CD4-positive, alpha-beta T cell (primary cell): ENCODE measurements at places on chromosomes 1 and 21. TPM values are rescaled to one million over a fixed set of nuclear protein-coding genes. Genes with fewer than 3 reads are reported as not detected.

- H3K4me1 ChIP-seq: peaks cover 6% of the 10 kb centered on the region
- no peaks in the 10 kb centered on the region for H3K36me3 ChIP-seq
- peaks cover 2% of the 10 kb centered on the region for H3K27me3 ChIP-seq
- no peak overlapping the region for H3K27ac ChIP-seq
These were observed 15.0 kb upstream of the ATP1B1 start for GRCh38 chr1:169091480-169091941.

DNA sequence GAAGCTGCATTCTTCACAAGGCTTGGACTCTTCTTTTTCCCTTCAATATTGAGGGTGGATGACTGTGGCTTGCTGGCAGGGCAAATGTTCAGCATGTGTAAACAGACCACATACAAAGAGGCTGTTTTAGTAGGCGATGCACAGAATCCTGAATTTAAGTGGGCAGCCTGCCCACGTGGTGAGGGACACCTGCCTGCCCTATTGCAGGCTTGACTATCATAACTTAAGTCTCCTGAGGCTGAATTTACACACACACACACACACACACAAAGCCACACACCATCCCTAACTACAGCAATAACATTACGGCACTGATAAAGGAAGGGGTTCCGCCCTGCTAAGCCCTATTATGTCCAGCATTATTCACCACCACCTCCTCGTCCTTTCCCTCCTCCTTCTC is 15.9 kb downstream of the SYT2 start:
- peaks cover 28% of the 10 kb centered on the region for H3K27me3 ChIP-seq
- DNase-seq: no peak
- no peaks in the 10 kb centered on the region for H3K36me3 ChIP-seq
- peaks cover 4% of the 10 kb centered on the region for H3K4me1 ChIP-seq

NBPF4 gene
- total RNA-seq: not detected

GRCh38 chr1:100543640-100544039 is 5.7 kb downstream of the GPR88 start:
- H3K4me1 ChIP-seq: peaks cover 10% of the 10 kb centered on the region
- H3K27me3 ChIP-seq: peaks cover 12% of the 10 kb centered on the region
- H3K27ac ChIP-seq: no peak overlapping the region
- H3K36me3 ChIP-seq: no peaks in the 10 kb centered on the region

SPATA45 gene
- total RNA-seq: not detected

DNA sequence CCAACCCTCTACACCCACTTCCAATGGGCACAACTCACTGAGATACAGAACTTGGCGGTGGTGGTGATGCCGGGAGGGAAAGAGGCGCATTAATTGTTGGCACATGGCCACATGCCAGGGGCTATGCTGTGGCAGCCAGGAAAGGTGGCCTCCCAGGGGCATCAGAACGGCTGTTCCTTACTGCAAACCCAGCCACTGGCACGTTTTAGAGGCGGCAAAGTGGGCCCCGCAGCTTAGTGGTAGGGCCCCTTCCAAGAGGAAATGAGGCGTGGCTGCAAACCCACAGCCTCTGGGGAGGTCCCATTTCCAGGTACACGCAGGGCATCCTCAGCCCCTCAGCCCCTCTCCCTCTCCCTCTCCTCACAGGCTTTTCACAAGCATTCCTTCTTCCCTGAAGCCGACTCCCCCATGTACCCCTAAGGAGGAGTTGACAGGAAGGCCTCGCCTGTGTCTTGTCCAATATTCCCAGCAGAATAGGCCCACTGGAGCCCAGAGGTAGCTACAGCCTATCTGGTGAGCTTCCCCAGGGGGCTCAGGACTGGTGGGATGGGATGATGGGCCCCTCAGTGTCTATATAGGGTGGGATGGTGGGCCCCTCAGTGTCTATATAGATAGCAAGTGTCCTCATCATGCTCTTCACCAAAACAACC is 166.2 kb downstream of the CLIC6 start:
- no peak overlapping the region for H3K4me3 ChIP-seq
- no peak overlapping the region for H3K27ac ChIP-seq
- peaks cover 25% of the 10 kb centered on the region for H3K4me1 ChIP-seq
